ENCODE measurements at places on chromosomes 2 and 18.

DNA sequence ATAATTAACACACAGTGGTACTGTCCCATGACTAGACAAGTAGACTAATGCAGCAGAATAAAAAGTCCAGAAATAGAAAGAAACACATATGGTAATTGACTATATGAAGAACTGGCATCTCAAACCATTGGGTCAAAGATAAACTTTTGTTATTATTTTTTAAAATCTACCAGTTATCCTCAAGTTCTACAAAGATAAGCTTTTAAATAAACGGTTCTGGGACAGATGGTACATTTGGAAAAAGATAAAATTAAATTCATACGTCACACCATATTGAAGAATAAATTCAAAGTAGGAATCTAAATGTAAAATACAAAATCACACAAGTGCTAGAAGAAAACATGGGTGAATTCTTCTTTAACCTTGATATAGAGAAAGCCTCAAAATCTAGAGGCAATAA lies 37.6 kb upstream of the PLEKHM3 start:
- no peak for DNase-seq

- no peak for DNase-seq
These were observed 8.2 kb downstream of the IGFBP5 start for GRCh38 chr2:216687111-216687510.

GRCh38 chr2:120483355-120483754 lies 137.4 kb downstream of the INHBB start:
- no peak for DNase-seq

- no peak for DNase-seq
These were observed 136.7 kb downstream of the TMEM247 start for GRCh38 chr2:46615986-46616485.

- no peak for DNase-seq
These were observed 8.2 kb downstream of the FBXO11 start for GRCh38 chr2:47897883-47898731.

Data from activated gamma-delta T cell treated with Interleukin-2 at 50 U/mL for 16 hours (primary cell).